Lower lobe of right lung (tissue), 2 donors: ENCODE measurements at places on chromosomes 16 and 17. TPM values are rescaled to one million over a fixed set of nuclear protein-coding genes. Genes with fewer than 3 reads are reported as not detected.

The CACNG5 gene
- total RNA-seq = not detected

The DGKE gene
- total RNA-seq = 12.7 TPM

- peaks cover 4% of the 10 kb centered on the region for H3K27me3 ChIP-seq
- no peak for DNase-seq
- H3K27ac ChIP-seq = no peak overlapping the region
- no peak overlapping the region for H3K4me3 ChIP-seq
- H3K36me3 ChIP-seq = no peaks in the 10 kb centered on the region
These were observed 76.4 kb downstream of the GPR139 start for GRCh38 chr16:19997264-19997663.

- H3K4me3 ChIP-seq = no peak overlapping the region
- peak overlapping the region; percentile 75 for H3K27ac ChIP-seq
- no peak for DNase-seq
- peaks cover 58% of the 10 kb centered on the region for H3K4me1 ChIP-seq
- H3K36me3 ChIP-seq = no peaks in the 10 kb centered on the region
These were observed 39.3 kb downstream of the DHRS7B start for GRCh38 chr17:21165922-21166594.

- H3K36me3 ChIP-seq = no peaks in the 10 kb centered on the region
- H3K27me3 ChIP-seq = peaks cover 67% of the 10 kb centered on the region
- H3K4me3 ChIP-seq = peak overlapping the region; percentile 19
These were observed 14.6 kb downstream of the ALOX12B start for GRCh38 chr17:8072729-8073461.

GRCh38 chr17:42698736-42699414 lies 16.5 kb downstream of the CNTNAP1 start:
- peaks cover 79% of the 10 kb centered on the region for H3K36me3 ChIP-seq
- H3K27ac ChIP-seq = no peak overlapping the region
- H3K4me3 ChIP-seq = no peak overlapping the region
- no peak for DNase-seq
- no peaks in the 10 kb centered on the region for H3K4me1 ChIP-seq

GRCh38 chr16:27706866-27707685 lies 157.1 kb downstream of the KATNIP start:
- no peak overlapping the region for H3K4me3 ChIP-seq
- no peak overlapping the region for H3K27ac ChIP-seq
- H3K4me1 ChIP-seq = no peaks in the 10 kb centered on the region
- H3K27me3 ChIP-seq = no peaks in the 10 kb centered on the region

GRCh38 chr17:30956764-30957374 lies 14.0 kb upstream of the RNF135 start:
- no peak for DNase-seq
- H3K27me3 ChIP-seq = no peaks in the 10 kb centered on the region
- H3K4me3 ChIP-seq = peak overlapping the region; percentile 8
- H3K36me3 ChIP-seq = no peaks in the 10 kb centered on the region
- H3K27ac ChIP-seq = peak overlapping the region; percentile 76
- peaks cover 54% of the 10 kb centered on the region for H3K4me1 ChIP-seq

- H3K4me3 ChIP-seq = no peak overlapping the region
- no peak for DNase-seq
- H3K4me1 ChIP-seq = no peaks in the 10 kb centered on the region
- no peak overlapping the region for H3K27ac ChIP-seq
These were observed 12.6 kb upstream of the CCDC154 start for GRCh38 chr16:1456951-1457350.
